ENCODE measurements at places on chromosomes 2 and 18. TPM values are rescaled to one million over a fixed set of nuclear protein-coding genes. Genes with fewer than 3 reads are reported as not detected.

Gene STON1
- 9.4 TPM for total RNA-seq

Gene ZC3H8
- total RNA-seq: 26.0 TPM

Gene PTCD3
- 114 TPM for total RNA-seq

Gene MBOAT2
- 189 TPM for total RNA-seq

Gene UGT1A8
- not detected for total RNA-seq

Gene CABLES1
- 6.7 TPM for total RNA-seq

Gene ABCA12
- total RNA-seq: 0.47 TPM

Gene G6PC2
- total RNA-seq: not detected

Gene SLC9A4
- 0.62 TPM for total RNA-seq

Gene ITGA6
- 32.6 TPM for total RNA-seq

Gene NFATC1
- 0.16 TPM for total RNA-seq

Gene C1QL2
- 1.6 TPM for total RNA-seq

Gene FBXO11
- total RNA-seq: 192 TPM

Gene CCDC178
- 1.1 TPM for total RNA-seq

Gene PCARE
- total RNA-seq: under 0.01 TPM

Gene DNER
- total RNA-seq: 86.7 TPM

Gene OSBPL1A
- 63.9 TPM for total RNA-seq

Gene IL36G
- not detected for total RNA-seq

Gene CRACDL
- total RNA-seq: 2.3 TPM

Gene DUSP19
- 19.3 TPM for total RNA-seq

Gene SETBP1
- 52.3 TPM for total RNA-seq

Gene ARMC9
- 16.1 TPM for total RNA-seq

Gene RBFA
- 58.6 TPM for total RNA-seq

Gene LYPD6B
- total RNA-seq: 12.5 TPM

Gene CELF4
- total RNA-seq: 60.7 TPM

Gene FABP1
- not detected for total RNA-seq

Gene REG3A
- total RNA-seq: not detected

Gene KCNS3
- total RNA-seq: 3.4 TPM

Gene FOXD4L1
- 0.31 TPM for total RNA-seq

Gene FRZB
- 19.8 TPM for total RNA-seq

Gene INHBB
- total RNA-seq: 5.0 TPM

Gene TEX44
- total RNA-seq: not detected

Gene TMEM178A
- total RNA-seq: 25.1 TPM

Gene CXCR2
- total RNA-seq: 2.3 TPM

Gene ACVR1C
- 20.7 TPM for total RNA-seq

Gene ABCG5
- under 0.01 TPM for total RNA-seq

Gene KCNJ13
- 1.1 TPM for total RNA-seq

Gene ERFE
- 1.6 TPM for total RNA-seq

Gene MOCOS
- 0.16 TPM for total RNA-seq

Gene CDH2
- 200 TPM for total RNA-seq

Gene TCF4
- 1,429 TPM for total RNA-seq

Gene LYPD1
- total RNA-seq: 17.8 TPM

Gene RBM44
- 5.1 TPM for total RNA-seq

Gene MFF
- total RNA-seq: 127 TPM

Gene OSR1
- 4.4 TPM for total RNA-seq

Gene NT5C1B
- not detected for total RNA-seq

Gene ANKRD30B
- total RNA-seq: 0.16 TPM
